ENCODE measurements at places on chromosomes 6 and 20.

DNA sequence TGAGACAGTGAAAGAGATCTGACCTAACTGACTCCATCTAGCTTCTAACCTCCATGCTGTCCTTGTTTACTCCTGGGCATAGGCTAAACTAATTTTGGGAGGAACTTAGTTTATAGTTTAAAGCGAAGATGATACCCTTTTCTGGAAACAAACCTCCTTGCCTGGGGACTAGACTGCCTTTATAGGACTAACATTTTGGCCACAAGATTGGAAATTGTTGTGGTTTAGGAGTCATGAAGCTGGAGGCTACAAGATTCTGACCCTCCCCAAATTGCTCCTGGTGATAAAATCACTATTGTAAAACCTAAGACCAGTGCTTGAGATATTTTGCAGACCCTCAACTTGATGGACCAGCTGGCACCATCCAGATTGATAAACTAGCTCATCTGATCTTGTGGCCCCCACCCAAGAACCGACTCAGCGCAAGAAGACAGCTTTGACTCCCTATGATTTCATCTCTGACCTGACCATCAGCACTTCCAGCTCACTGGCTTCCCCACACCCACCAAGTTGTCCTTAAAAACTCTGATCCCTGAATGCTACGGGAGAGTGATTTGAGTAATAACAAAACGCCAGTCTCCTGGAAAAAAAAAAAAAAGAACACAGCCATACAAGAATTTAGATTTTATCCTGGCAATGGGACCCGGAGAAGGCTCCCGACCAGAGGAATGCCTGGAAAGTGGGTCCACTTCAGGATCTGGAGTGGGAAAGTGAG lies 63.0 kb downstream of the ABHD12 start:
- DNase-seq = no peak

GRCh38 chr20:36285746-36286447 lies 20.2 kb upstream of the DLGAP4 start:
- no peak for DNase-seq

GRCh38 chr6:6751619-6752023 lies 163.1 kb downstream of the LY86 start:
- no peak for DNase-seq

GRCh38 chr6:167424060-167424673 lies 99.3 kb downstream of the TTLL2 start:
- no peak for DNase-seq

DNA sequence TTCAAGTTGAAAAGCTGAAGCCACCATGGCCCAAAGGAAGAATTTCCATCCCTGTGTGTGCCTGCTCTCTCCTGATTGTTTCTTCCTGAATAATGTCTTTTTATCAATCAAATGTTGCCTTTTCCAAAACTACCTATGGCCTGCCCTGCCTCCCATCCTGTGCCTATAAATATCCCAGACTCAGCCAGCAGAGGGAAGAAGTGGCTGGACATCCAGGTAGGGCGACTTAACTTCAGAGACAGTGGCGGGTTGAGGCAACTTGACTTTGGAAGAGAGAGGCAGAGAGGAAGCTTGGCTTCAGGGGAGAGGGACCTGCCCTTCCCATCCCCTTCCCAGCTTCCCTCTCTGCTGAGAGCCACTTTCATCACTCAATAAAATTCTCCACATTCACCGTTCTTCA lies 133.0 kb downstream of the LCA5 start:
- DNase-seq = no peak

GRCh38 chr20:14604143-14604542 lies 266.7 kb upstream of the FLRT3 start:
- no peak for DNase-seq

DNA sequence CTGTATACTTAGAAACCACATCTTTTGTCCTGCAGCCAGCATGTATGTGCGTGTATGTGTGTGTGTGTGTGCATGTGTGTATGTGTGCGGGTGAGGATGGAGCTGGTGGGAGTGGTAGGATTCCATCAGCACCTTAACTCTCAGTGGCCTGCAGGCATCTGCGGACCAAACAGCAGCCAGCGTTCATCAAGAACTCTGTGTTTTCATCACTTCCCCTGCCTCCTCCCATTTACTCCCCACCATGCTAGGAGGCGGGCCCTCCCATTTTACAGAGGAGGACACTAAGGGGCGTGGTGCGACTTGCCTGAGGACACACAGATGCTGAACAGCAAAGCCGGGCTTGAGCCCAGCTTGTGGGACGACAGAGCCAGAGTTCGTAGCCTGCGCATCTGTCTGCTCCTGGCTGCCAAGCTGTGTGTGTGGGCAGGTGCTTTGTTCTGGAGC lies 8.9 kb downstream of the VSTM2L start:
- peak; percentile 74 for DNase-seq

DNA sequence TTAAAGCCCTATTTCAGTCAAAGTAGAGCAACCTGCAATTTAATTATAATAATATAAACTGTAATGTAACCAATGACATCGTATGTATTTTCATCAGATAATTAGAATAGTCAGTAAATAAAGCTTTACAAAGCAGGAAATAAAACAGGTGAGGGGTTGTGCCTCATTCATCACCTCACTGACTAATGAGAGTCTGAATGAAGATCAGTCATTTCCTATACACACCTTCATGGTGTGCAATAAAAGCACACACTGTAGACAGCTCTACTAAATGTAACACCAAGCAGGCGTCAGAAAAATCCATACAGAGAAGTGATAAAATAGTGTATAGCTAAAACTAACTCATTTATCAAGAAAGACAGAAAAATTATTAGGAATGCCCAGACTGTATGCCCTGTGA lies 105.9 kb downstream of the MAN1A1 start:
- no peak for DNase-seq

DNA sequence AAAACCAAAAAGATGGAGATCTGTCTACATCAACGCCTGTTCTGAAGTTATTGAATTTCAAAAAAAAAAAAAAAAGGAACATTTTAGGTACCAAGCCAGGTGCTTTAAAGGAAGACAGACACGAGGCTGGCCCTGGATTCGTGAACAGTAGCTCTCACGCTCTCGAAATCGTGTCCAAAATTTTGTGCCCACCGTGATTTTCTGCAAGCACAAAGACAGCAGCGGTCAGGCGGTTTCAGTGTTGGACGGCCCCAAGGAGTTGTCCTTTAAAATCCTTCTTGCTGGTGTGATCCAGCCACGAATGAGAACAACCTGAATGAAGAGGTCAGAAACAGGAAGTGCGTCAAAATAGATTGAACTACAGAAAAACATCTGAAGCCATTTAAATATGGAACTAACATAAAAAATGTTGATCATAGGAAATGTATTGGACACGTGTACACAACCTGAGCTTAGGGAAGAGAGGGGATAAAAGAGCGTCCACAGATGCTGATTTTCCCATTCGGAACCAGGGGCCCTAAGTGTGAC lies 78.2 kb downstream of the THBS2 start:
- DNase-seq = no peak

- DNase-seq = no peak
Observed at GRCh38 chr6:13513626-13514502, 26.5 kb upstream of the GFOD1 start.

- DNase-seq = no peak
Observed at GRCh38 chr6:137475103-137475502, 19.1 kb downstream of the OLIG3 start.
